Subcutaneous adipose tissue (tissue), 4 donors: ENCODE measurements at places on chromosomes 3 and 15. TPM values are rescaled to one million over a fixed set of nuclear protein-coding genes. Genes with fewer than 3 reads are reported as not detected.

The TIGIT gene
- 0.44 TPM for total RNA-seq

The FGD5 gene
- total RNA-seq = 33.0 TPM

The ERC2 gene
- total RNA-seq = not detected

The SEMA7A gene
- 0.66 TPM for total RNA-seq
